ENCODE measurements at places on chromosomes 6 and 20.

GRCh38 chr20:62019881-62020492 lies 45.7 kb downstream of the TAF4 start:
- no peak for DNase-seq

GRCh38 chr20:23005776-23006175 lies 29.3 kb upstream of the SSTR4 start:
- no peak for DNase-seq

DNA sequence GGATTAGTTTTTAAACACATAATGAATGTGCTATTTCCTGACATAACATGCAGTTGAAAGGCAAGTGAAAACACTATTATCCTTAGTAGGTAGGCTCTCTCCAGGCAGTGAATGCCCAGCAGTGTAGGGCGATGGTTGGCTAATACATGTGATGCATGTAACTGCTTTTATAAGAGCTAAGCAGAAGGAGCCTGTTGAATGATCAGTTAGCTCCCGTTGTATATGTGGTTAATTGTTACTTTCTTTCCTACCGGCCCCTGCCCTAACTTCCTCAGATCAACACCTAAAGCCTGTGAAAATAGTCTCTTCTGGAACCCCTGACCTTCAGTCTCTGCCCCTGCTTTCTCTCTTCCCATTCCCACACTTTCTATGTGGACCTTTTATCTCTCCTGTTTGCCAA lies 10.5 kb downstream of the SOX4 start:
- no peak for DNase-seq

DNA sequence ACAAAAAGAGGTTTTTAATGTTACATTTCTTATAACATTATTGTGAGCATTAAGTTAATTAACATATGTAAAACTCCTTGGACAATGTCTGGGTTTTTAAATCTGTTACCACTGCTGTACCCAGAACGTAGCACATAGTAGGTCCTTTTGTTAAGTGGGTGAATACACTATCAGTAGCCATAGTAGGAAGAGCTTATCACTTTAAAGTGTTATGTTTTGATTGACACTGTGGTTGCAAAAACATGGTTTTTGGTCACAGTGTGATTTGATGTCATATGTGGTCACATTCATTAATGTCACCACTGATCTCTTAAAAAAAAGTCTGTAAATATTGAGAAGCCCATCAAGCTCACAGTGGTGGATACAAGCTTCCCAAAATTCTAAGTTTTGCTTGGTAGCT lies 160.7 kb downstream of the PLCB1 start:
- DNase-seq: no peak

DNA sequence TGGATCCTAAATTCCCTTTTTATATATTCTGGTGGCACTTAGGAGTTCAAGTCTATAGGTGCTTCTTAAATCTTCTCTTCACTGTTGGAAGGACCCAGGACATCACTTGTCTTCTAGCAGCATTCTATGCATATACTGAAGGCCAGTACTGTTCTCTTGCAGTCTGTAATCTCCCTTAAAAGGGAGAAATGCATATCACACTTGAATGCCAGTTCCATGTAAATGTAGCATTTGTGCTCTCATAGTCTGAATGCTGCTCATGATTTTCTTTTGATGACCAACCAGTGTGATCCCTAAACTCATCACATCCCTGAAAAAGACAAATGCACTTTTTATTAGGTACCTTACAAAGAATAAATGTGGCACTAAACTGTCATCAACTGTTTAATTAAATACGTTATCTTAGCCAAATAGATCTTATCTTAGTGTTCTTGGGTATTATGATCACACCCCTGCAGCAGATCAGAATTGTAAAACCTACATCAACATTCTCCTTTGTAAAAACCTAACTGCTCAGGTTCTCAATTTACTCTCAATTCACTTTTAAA lies 176.1 kb downstream of the EPHA7 start:
- DNase-seq: no peak

- DNase-seq: no peak
Observed at GRCh38 chr6:43093436-43094289, 17.5 kb downstream of the PTK7 start.

DNA sequence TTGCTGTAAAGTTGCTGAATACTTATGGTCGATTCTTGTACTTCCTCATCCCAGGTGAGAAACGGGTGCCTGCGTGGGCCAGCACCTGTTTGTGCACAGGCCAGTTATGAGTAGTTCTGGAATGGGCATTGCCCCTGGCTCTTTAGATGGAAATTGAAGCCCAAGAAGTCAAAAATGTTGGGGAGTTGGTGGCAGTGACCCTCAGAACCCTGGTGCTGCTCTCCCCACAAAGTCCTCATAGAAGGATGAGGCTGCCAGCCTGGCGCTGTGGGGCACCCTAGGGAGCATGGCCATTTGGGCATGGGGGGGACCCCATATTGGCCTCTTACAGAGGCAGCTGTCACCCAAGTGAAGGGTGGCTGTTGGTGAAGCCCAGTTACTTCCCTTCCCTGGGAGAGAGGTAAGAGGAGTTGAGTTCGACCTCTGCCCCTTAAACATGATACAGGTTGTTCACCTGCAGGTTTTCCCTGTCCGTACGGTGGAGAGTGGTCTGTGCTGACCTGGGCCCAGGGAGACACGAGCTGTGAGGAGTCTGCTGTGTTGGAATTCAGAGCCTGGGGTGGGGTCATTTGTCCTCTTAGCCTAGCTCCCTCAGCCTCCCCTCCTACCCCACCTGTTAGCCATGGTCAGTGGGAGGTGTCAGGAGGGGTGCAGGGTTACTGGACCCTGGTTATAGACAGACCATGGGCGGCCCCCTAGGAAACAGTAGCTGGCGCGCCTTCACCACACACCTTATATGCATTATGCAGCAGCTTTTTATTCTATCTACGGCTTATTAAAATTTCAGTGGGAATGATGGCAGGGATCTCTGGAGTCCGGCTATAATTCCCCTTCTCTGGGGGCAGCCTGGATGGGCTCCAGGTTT lies 4.9 kb downstream of the HMGA1 start:
- no peak for DNase-seq

DNA sequence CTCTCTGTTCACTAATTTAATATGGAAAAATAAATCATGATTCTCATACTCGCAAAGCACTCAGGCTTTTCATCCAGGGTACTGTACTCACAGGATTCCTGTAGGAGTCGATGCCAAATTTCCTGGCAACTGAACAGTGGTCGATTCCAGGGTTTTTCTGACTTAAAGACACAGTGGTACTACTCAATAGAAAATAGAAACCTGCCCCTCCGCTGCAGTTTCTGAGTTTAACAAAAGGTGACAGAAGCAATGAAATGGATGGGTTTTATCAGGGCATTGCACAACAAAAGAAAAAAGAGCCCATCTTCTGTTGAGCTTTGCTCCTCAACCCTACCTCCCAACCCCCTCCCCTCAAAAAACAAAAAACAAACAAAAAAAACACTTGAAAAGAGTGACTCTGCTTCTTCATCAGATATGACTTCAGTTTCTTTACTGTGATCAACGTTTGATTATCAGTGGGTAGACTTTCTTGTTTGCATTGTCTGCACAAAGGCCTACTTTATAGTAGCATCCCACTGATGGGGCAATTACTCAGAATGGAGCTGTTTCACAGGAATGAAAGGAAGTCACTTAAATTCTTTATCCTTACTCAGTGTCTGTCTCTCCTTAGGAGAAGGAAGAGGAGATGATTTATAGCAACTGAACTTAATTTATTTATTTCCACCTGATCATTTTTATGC lies 96.2 kb upstream of the FOXO3 start:
- DNase-seq: no peak

- no peak for DNase-seq
Observed at GRCh38 chr20:63821811-63822210, 9.3 kb downstream of the ZBTB46 start.

DNA sequence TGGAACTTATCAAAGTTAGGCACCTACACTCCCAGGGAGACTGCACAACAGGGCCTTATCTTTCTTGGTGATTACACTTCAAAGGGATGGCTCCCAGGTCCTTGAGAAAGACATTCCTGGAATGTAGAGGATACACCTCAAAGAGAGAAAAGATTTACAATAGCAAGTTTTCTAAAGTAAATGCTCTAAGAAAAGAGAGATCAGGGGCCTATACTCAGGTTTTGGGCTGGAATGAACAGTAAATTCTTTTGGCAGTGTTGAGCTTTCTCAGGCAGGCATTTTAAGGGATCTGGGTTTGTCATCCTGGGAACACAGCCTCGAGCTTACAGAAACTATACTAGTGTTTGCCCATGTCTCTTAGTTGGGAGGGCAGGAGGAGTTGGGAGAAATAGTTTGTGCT lies 31.7 kb upstream of the ME1 start:
- DNase-seq: no peak

DNA sequence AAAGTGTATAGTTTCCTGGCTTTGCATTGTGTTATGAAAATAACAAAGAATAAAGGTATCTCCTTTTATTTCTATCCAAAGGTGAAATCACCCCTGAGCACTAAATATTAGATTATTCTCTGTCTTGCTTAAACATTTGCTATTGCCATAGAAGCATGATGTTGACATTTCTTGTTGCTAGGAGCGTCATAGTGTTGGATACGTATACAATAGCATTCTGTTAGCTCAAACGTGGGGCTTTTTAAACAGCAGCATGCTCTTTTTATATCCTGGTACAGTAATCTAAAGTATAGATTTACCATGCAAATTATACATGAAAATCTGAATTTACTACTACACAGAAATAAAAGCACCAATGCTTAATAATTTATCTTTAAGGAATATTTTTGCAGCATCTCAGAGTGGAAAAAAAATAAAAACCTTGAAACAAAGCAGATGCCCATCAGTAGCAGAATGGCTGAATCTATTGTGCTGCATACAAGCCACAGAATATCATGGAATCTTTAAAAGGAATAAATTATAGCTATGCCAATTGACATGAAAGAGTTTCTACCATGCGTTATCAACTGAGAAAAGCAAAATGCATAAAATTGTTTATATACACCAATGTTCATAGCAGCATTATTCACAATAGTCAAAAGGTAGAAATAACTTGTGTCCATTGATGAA lies 9.6 kb upstream of the HSF2 start:
- no peak for DNase-seq

Measured in SW 1271 (cell line).